Activated CD4-positive, alpha-beta T cell treated with anti-CD3 and anti-CD28 coated beads, Interleukin-2, amount 50 U/mL, for 16 hours (primary cell): ENCODE measurements at places on chromosomes 11 and 22.

DNA sequence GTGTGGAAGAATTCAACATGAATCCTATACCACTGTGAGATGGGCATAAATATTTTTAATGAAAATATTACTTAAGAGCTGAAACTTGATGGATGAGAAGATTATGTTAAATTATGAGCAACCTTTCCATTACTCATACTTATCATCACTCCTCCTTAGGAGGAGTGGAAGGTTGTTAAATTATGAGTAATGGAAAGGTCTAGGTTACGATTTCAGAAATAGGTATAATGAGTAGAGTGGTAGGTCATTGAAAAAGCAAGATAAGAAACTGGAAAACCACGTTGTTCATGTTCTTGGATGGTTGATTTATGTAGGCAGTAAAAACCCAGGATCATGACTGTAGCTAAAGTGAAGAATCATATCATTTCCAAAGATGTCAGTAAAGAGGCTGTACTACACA lies 973.2 kb upstream of the RAG2 start:
- no peak for DNase-seq

DNA sequence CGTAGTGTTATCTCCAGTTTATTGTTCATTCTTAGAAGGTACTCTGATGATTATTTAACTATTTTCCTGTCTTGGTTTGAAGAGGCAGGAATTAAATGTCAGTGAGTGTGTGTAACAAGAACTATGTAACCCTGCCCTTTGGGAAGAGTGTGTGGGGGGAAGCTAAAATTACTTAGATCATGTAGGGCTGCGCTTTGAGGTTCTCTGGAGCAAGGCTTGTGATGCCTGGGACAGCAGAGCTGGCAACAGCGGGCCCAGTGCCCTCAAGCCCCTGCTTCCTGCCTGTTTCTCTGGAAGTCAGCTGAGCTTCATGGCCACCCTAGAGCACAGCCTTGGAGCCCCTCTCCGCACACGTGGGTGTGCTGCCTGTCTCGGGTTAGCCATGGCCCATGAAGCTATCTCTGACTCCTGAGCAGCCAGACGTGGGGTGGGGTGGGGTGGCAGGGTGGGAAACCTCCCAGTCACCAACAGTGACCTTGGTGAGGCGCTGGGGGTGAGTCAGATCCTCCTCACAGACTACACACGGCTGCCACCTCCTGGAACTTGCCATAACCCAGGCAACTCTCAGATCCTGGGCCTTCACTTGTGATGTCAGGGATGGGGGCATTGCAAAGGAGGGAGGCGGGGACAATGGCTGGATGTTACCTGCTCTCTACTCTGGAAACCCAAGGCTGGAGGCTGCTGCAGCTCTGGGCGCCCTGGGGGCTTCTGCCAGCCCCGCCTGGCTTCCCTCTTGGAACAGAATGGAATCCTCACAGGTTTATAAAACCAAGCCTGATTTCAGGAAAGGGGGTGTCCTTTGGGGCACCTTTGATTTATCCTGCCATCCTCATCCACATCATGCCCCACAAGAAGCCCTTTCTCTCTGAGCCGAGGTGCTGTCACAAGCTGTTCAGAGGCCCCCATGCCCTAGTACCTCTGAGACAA lies 88.6 kb downstream of the SNX19 start:
- DNase-seq, result peak; percentile 40

GRCh38 chr11:103420593-103420992 lies 311.4 kb downstream of the DYNC2H1 start:
- DNase-seq, result peak; percentile 0

DNA sequence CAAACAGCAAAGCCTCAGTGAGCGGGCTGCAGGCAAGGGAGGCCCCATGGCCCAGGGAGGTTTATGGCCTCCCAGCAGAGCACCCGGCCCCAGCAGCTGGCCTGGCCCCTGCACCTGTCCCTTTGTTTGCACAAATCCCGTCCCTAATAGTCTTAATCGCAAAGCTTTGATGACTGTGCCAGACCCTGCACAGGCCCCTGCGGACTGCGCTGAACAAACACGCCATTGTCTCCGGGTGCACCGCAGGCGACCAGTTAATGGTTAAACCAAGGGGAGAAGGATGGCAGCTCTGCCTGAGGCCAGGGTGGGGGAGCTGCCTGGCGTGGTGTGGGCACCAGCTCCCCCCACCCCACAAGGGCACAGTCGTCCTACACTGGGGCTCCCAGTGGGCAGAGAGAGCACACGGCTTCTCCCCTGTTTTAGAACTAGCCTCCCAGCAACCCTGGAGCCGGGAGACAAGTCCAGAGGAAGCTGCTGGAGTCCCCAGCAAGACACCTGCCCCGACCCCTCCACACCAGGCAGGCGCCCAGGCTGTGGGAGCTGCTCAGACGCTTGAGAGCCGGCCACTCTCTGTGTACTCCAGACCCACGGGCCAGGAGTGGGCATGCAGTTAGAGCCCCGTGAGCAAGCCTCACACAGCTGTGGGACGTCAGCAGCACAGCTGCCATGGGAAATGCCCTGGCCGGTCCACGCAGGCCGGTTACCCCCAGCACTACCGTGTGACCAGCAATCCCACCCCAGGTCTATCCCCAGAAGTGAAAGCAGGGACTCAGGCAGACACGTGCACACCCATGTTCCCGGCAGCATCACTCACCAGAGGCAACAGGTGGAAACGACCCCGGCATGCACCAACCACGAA lies 39.7 kb upstream of the TH start:
- no peak for DNase-seq

- DNase-seq, result no peak
Measured at GRCh38 chr11:60951606-60951903, 421 bp downstream of the SLC15A3 start.

GRCh38 chr11:86755146-86755545 lies 45.2 kb upstream of the PRSS23 start:
- no peak for DNase-seq

- no peak for DNase-seq
Measured at GRCh38 chr22:23122992-23123803, 18.6 kb downstream of the RSPH14 start.

- no peak for DNase-seq
Measured at GRCh38 chr11:121872356-121872755, 243.7 kb downstream of the BLID start.

GRCh38 chr11:11558396-11558795 lies 63.4 kb downstream of the GALNT18 start:
- no peak for DNase-seq

DNA sequence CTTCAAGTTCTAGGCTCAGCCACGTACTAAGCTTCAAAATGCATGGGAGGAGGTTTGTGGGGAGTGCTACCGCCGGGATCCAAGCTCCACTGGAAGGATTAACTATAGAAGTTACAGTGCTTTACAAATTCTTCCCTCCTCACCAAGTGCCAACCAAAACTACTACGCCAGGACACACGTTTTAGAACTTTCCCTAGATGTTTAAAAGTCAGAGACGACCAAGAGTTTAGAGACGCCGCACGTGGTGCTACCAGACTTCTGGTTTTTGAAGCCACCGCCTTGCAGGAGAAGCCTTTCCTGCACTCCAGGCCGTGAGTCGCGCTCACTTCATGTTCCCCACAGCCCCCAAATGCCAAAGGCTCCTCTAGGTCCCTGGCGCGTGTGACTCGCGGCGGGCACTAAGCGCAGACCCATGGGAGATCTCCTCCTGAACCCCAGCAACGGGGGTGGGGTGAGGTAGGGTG lies 734 bp downstream of the SNU13 start:
- peak; percentile 26 for DNase-seq

- no peak for DNase-seq
Measured at GRCh38 chr22:27247701-27248434, 553.7 kb downstream of the MN1 start.

- DNase-seq, result no peak
Measured at GRCh38 chr11:17719028-17719937, at the start of gene MYOD1. TSS of gene MYOD1 (plus strand) at chr11:17719571. CDS start at chr11:17719783, 212 bp downstream.

DNA sequence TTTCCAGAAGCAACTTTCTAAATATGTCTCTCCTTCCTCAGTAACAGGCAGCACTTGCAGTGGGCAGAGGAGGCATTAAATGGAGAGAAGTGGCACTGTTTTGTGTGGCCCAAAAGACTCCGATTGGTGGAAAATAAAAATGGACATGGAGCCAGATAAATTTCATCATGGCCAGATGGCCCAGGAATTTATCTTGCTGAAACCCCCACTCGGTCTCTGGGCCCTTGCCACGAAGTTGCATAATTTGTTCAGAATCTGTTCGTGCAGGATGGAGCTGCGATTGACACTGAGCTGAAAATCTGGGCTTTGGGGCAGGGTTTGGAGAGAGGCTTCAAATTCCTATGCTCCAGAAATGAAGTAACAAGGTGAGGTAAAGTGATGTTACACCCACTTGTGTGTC lies 65.5 kb downstream of the C11orf91 start:
- DNase-seq, result no peak

DNA sequence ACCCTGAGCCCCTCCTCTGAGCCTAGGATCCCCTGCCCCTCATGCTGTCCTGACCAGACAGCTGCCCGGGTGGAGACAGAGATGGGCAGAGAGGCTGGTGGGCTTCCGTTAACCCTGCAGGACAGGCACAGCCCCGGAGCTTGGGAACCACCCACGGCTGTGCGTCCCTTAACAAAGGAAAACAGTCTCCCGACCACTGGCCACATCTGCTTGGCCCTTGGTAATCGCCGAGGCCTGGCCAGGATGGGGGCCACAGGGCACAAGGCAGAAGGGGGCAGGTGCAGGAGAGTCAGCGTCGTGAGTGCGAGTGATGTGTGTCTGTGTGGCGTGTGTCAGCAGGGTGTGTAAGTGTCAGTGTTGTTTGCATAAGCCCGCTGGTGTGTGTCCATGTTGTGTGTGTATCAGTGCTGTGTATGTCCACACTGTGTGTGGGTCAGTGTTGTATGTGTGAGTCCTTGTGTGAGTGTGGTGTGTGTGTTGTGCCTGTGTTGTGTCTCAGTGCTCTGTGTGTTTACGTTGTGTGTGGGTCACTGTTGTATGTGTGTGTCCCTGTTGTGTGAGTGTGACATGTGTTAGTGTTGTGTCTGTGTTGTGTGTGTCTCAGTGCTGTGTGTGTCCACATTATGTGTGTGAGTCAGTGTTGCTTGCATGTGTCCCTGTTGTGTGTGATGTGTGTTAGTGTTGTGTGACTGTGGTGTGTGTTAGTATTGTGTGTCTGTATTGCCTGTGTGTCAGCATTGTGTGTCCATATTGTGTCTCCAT lies 369.5 kb downstream of the BRD1 start:
- no peak for DNase-seq

DNA sequence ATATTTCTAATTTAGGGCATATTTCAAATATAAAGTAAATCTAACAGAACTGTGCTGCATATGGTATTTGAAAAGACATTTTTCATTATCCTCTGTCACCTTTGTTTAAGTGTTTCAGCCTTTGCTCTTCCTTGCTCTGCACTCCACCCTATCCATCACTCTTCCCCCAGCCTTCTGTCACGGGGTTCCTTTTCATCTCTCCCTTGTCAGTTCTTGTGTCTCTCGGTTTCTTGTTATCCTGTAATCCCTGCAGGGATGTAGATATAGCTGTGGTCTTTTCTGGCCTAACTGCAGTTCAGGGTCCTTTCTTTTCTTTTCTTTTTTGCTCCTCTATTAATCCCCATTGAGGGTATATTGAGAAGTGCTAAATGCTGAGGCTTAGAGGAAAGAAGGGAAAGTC lies 261.9 kb downstream of the DCDC1 start:
- DNase-seq, result no peak

DNA sequence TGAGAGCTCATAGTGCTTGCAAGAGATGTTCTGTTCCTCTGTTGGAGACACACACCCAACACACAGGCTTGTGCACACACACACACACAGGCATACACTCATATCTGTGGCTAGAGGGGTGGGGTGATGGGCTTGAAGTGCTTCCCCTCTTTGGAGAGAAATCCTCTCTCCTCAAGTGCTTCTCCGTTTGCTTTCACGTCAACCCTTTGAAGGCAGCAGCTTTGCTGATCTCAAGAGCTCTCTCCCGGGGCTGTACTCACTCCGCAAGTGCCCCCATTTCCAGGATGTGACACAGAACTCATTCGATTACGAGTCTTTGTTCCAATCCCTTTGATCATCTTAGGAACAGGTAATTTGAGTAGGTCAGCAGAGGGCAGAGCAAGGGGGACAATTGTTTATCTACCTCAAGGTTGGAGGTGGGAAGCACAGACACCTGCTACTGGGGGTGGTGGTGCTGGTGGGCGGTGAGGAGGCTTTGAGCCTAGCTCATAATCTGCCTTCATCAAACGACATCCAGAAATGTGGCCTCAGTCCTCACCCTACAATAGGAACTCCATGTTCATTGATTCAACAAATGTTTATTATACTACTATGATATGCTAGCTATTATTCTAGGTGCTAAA lies 529.8 kb upstream of the CADM1 start:
- no peak for DNase-seq

DNA sequence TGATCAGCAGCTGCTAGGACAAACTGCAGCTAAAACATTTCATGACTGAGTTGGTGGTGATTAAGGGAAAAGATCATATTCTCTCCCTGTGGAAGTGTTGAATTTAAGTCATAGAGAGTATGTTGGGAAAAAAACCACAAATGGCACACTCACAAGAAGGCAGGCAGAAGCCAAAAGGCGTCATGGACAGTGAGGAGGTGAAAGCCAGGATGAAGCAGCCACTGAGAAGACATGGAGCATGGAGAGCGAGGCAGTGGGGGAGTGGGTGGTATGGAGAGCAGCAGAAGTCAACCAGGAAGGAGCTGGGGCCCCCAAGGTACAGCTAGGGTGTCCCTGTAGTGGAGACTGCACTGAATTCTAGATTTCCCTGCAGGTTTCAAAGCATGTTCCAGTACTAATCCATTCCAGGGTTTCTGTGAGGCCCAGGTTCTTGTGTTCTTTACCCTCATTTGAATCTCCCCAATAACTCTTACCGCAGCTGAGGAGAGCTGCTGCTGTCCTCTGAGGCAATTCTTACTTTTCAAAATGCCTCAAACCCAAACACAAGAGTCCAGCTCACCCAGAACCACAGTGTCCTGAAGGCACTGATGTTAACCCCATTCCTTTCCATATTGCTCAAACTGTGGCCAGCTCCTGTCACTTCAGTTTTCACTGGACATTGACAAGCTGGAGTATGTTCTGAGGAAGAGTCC lies 191.8 kb upstream of the E2F8 start:
- DNase-seq, result no peak

DNA sequence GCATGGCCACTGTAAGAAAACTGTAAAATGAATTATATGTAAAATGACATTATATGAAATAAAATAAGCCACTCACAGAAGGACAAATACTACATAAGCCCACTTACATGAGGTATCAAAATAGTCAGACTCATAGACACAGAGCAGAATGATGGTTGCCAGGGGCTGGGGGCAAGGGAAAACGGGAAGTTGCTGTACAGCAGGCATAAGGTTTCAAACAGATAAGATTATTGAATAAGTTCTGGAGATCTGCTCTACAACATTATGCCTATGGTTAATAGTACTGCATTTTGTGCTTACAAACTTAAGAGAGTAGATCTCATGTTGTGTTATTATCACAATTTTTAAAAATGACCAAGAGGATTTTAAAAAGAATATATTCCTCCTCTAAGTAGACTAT lies 32.7 kb upstream of the HEPHL1 start:
- DNase-seq, result no peak

GRCh38 chr22:29719899-29720645 lies at the start of gene CABP7:
TSS of gene CABP7 (plus strand) at chr22:29720003. CDS start at chr22:29720425, 422 bp downstream.
- DNase-seq, result no peak
